ENCODE measurements at places on chromosomes 12 and 14.

DNA sequence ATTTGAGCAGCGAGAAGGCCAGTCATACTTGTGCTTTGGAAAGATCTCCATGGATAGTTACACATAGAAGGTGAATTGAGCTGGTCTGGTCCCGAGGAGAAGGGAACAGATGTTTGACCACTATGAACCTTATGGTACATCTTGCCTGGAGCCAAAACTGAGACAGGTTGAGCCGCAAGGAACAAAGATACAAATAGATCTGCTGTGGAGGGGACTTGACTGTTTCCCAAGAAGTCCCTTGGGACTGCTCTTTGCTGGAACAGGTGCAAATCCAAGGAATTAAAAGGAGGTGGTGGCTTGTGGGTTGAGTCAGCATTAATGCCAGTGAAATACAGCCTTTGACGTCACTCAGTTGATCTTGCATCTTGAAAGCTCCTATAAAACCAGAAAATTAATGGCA, 68.8 kb upstream of the PRIMA1 start:
- DNase-seq = no peak

GRCh38 chr12:103929784-103930033, 501 bp upstream of the HSP90B1 start:
- DNase-seq = no peak

- DNase-seq = no peak
Observed at GRCh38 chr14:68767248-68767645, 25.6 kb downstream of the ZFP36L1 start.

GRCh38 chr14:58428118-58428683, 682 bp downstream of the KIAA0586 start:
- DNase-seq = no peak

GRCh38 chr12:41566703-41567102, 378.6 kb downstream of the PDZRN4 start:
- no peak for DNase-seq

GRCh38 chr14:26808407-26808806, 210.6 kb upstream of the NOVA1 start:
- no peak for DNase-seq

GRCh38 chr12:52691076-52691840, 11.1 kb upstream of the KRT1 start:
- DNase-seq = no peak

GRCh38 chr14:72352012-72352411, 419.8 kb downstream of the RGS6 start:
- no peak for DNase-seq

GRCh38 chr14:88516861-88517357, 37.9 kb downstream of the PTPN21 start:
- no peak for DNase-seq

DNA sequence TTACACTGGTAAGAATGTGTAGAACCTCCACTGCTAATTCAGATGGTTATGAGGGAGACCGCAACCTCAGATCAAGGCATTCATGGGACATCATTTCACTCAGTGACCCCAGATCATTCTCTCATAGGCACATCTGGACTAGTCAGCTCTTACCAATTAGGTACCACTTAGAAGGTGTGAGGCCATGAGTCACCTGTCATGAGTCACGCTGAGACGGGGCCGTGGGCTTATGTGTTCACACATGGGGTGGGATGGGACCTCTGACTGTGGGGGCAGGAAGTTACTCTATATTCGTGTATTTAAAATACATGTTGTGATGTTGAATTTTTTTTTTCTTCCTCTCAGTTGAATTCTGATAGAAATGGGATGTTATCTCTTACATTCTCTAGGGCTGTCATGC, 55.9 kb downstream of the CCDC92 start:
- DNase-seq = no peak

DNA sequence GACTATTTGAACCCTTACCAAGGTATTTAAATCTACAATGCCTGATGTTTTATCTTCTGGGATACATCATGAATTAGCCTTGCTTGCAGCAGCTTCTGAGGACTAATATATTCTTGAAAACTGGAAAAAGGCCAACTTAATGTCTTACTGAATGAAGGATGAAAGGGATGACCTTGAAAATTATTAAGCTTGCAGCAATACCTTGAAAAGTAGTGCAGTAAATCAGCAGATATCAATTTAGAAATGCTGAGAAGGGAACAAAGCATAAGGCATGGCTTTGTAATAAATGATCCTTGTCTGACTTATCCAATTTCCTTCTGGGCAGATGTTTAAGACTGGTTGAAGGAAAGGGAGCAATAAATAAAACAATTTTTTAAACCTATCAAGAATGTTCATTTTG, 37.3 kb upstream of the FERMT2 start:
- no peak for DNase-seq
